Left forelimb (tissue), 1 donor: ENCODE measurements at places on chromosomes 3 and 15.
A peak's percentile ranks its signal among the peaks of the same experiment; 100 is the strongest.

DNA sequence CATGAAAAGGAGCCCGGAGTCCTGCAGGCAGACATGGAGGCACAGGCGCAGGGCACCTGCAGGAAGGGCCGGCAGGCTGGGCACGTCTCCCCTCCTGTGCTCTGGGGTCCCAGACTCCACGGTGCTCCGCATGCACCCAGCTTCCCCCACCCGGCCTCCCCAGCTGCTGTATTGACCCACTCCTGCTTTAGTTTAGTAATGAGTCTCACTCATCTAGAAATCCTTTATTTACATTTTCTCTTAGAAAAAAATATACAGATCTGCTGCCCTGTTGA lies 8.5 kb downstream of the MESP2 start:
- DNase-seq: no peak

GRCh38 chr3:20340324-20340928 lies 154.4 kb upstream of the SGO1 start:
- peak; percentile 84 for DNase-seq

- DNase-seq: no peak
These were observed 1003.9 kb upstream of the EPHA6 start for GRCh38 chr3:95810462-95810861.

- DNase-seq: no peak
These were observed at the start of gene KCNH8 for GRCh38 chr3:19147905-19148767. TSS of gene KCNH8 (plus strand) at chr3:19148510. CDS start at chr3:19148720, 210 bp downstream.

GRCh38 chr3:117545484-117545883 lies 835.9 kb downstream of the TUSC7 start:
- no peak for DNase-seq

DNA sequence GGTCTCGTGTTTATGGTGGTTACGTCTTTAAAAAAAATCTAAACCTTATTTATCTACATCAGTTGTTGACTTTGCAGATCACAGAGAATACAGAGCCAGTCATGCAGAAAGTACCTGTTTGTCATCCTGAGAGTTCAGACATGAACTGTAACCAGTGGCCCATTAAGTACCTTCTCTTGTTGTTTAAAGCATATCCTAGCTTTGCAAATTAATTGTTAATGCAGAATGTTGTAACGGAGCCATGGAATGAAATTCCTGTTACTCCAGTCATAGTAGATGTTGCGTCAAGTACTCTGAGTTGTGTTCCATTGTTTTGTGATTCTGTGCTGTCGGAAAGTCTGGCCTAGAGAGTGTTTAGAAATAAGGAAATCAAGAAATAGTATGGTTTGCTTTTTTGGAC lies 205.2 kb downstream of the RBMS3 start:
- no peak for DNase-seq

GRCh38 chr15:69107025-69107620 lies 53.3 kb upstream of the GLCE start:
- no peak for DNase-seq

GRCh38 chr3:184780981-184781515 lies 30.9 kb upstream of the VPS8 start:
- DNase-seq: no peak

GRCh38 chr3:114624571-114625181 lies 330.8 kb downstream of the TIGIT start:
- DNase-seq: peak; percentile 74

DNA sequence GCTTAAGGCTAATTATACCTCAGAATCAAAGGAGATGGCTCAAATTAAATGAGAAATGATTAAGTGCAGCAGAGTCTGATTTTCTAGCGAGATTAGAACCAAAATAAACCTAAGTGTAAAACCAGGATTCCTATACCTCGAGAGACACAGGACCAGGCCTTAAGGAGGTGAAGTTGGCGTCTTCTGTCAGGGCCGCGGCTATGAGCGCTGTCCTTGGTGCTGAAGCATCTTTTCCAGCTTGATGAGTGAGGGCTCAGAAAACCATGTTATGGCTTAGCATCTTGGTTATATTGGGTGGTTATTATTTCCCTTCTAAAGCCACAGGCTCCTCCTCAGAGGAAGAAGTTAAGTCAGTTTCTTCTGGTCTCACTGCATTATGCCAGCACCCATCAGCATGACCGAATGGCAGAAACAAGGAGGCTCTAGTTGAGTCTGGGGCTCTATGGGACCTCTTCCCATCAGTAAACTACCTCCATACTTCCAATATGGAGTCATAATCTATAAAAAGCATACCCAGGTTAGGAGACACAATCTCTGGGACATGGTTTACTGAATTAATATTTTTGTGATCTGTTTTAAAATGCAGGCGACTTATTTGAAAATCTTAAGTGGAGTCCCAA lies 120.1 kb upstream of the NMNAT3 start:
- DNase-seq: no peak

- no peak for DNase-seq
These were observed 492.6 kb upstream of the TBL1XR1 start for GRCh38 chr3:177689869-177690268.

- no peak for DNase-seq
These were observed 4.5 kb upstream of the XCR1 start for GRCh38 chr3:46031747-46032146.

DNA sequence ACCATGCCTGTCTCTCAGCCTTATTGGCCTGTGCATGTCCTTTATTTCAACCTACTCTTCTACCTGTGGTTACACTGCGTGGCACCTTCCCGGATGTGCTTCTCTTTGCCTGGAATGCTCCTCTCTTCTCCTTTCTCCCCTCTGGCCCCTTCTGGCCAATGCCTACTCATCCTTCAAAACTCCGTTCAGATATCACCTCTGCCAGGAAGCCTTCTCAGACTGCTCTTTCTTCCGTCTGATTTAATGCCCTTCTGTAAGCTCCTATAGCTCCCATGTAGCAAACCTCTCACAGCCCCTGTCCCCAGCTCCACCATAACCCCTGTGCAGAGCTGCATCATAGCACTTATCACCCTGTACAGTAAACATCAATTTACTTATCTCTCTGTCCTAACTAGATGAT lies 13.2 kb downstream of the KLHL6 start:
- DNase-seq: no peak

DNA sequence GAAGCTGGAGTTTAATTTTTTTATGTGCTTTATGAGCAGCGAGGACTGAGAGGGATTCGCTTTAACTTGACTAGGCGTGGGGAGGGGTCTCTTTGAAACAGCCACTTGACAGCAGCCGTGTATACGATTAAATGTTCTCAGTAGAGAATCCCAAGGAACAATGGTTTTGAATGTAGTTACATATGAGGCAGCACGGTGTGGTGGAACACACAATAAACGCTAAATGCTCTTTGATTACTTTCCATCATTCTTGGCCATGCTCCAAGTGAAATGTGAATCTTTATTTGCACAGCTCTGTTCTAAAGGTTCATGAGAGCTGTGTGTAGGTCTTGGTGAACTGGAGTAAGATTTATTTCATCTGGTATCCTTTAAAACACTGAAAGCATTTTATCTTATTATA lies 251.4 kb upstream of the TGFBR2 start:
- no peak for DNase-seq
